Ovary (tissue), 10 donors: ENCODE measurements at places on chromosomes 13 and 19.
A peak's percentile ranks its signal among the peaks of the same experiment; 100 is the strongest.

DNA sequence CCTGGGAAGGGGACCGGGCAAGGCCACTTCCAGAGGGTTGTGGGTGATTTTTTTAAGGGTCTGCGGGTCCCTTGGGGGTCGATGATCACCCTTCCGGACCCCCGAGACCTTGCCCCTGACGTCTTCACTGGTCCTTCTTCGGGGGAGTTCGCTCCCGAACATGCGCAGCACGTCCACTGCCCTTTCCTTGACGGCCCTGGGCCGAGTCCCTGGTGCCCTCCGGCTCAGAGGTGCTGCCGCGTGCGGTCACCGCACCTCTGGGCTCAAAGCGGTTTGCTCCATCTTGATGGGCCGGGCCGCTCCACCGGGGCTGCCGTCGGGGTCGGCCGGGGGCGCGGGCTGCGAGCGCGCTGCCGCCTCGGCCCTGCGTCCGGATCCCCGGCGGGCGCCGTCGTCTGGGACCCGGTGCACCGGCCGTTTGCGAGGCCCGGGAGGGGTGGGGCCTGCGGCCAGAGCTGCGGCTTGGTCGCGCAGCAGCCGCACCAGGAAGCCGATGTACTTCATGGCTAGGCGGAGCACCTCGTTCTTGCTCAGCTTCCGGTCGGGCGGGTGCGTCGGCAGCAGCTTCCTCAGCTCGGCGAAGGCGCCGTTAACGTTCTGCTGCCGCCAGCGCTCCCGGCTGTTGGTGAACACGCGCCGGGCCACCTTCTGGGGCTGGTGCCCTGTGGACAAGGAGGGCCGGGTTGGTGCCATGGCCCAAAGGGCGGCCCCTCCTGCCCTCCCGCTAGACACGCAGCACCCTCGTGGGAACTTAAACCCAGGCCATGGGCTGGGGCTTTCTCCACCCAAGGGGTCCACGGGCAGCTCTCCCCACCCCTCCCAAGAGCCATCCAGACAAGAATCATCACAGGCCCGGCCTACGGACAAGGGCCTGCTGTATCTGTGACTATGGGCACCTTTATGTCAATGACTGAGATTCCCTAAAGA, 3.3 kb downstream of the LYL1 start:
- DNase-seq: peak; percentile 55

DNA sequence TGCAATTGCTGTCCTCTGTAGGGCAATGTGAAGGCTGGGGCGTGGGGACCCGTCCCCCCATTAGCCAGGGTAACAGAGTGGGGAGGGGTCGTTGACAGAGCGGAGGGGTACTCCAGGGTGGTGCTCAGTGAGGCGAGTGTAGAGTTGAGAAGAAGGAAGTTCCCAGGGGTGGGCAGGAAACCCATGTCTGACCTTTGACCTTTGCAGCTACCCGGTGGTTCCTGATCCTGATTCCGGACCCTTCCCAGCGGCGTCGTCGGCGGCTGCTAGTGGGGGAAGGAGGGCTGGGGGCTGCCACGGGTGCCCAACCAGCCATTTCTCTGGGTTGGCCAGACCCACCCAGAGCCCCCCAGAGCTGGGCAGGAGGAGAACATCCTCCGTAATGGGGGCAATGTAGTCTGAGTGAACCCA, 2.1 kb upstream of the PLVAP start:
- DNase-seq: no peak

- DNase-seq: no peak
Observed at GRCh38 chr13:55669051-55669450, 1471.7 kb upstream of the PRR20A start.

DNA sequence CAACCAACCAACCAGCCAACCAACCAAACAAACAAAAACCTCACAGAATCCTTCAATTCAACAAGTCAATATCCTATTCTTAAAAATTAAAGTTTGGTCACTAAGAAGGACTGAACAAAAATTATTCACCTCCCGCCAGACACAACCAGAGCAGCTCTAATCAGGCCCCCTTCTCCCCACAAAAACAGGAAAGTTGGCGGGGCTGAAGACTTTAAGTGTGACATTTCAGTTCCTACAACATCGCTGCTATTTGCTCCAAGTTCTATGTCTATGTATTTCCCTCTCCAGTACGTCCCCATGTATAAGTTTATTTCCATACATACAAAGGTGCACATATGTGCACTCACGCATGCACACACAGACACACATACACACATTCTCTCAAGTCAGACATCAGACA, 32.8 kb upstream of the STK24 start:
- no peak for DNase-seq

DNA sequence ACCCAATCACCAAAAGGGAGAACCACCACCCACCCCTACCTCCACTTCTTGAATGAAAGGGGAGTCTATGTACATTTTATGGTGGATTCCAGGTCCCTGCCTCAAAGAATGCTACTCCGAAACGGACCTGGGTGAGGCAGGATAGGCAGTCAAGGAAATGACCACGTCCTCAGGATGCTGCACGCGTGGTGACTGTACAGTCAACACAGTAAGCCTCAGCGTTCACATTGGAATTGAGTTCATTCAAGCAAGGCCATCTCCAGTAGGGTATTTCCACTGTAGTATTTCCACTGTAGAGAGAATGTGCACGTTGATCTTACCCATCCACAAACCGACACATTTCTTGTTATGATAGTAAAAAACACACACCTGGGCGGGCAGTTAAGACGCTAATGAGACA, 16.9 kb downstream of the ZSCAN5C start:
- DNase-seq: no peak

- no peak for DNase-seq
Observed at GRCh38 chr19:8965887-8966286, 44.3 kb downstream of the MUC16 start.

DNA sequence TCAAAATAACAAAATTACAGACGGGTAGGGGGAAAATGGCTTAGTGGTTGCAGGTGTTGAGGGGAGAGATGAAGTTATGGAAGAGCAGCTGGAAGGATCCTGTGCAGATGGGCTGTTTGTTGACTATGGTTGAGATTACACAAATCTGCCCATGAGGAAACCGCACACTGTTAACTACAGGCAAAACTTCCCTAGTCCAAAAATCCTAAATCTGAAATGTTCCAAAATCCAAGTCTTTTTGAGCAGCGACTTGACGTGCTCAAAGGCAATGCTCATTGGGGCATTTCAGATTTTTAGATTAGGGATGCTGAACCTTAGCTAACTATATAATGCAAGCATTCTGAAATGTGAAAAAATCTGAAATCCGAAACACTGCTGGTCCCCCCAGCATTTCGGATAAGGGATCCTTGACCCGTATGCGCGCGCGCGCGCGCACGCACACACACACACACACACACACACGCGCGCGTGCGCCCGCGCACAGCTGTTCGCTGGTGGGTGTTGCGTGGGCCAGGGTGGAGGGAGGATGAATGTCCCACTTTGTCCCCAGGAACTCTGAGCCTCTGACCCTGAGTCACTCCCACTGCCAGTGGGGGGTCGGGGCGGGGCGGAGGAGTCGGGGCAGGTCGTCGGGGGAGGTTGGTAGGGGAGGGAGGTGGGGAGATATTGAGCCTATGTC, 6.8 kb downstream of the F2RL3 start:
- DNase-seq: peak; percentile 77

DNA sequence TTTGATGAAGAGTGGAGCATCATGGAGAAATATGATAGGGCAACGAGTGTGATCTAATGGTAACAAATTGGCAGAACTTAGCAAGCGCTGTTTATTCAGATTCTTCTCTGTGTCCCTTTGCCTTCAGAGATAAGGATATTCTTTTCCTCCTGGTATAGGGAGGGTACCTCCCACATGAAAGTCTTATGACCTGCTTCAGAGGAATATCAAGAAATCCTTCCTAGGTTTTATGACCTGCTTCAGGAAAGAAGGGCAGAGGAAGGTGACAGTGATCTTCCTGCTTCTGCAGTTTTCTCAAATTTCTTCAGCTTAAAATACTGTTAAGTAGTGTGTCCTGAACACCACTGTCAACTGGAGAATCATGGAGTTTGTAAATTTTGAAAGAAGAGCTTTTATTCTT, 144.3 kb downstream of the DNAJC15 start:
- DNase-seq: no peak

- DNase-seq: no peak
Observed at GRCh38 chr19:20503476-20503875, 62.1 kb downstream of the ZNF737 start.

DNA sequence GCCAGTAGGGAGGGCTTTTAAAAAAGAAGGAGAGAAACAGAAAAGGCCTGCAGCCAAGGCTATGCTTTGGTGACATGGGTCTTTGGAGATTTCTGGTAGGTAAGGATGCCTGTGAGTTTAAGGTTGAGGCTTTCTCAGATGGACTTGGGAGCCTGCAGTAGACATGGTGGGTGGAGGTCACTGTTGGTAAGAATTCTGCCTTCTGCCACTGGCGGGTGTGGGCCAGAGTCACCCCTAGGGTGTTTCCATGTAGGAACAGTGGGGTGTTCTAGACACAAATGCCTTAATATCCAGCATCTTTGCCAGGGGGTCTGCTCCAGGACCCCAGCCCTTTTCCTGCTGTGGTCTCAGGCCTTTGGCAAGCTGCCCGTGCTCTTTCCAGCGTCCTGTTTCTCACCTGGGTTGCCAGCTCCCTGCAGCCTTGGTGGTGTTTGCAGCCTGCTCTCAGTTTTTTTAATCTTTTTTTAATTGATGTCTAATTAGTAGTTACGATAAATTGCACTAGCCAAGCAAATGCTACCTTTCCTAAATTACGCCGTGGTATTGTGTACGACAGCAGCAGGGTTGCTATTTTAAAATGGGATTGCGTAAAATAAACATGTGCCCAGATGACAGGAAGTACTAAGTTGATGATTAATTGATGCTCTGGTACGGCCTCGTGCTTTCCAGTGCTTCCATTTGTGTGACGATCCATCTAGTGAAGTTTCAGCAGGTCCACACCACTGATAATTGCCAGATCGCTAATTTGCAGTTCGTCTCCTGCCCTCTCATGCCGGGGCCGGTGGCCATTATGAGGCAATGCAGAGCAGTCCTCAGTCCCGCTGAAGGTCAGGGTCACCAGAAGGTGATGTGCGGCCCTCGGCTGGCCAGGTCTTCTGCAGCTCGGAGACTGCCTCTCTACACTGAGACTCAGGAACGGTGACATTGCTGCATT, 35.3 kb upstream of the NPAS1 start:
- DNase-seq: no peak

- DNase-seq: no peak
Observed at GRCh38 chr13:36536546-36536945, 104.3 kb downstream of the CCNA1 start.

DNA sequence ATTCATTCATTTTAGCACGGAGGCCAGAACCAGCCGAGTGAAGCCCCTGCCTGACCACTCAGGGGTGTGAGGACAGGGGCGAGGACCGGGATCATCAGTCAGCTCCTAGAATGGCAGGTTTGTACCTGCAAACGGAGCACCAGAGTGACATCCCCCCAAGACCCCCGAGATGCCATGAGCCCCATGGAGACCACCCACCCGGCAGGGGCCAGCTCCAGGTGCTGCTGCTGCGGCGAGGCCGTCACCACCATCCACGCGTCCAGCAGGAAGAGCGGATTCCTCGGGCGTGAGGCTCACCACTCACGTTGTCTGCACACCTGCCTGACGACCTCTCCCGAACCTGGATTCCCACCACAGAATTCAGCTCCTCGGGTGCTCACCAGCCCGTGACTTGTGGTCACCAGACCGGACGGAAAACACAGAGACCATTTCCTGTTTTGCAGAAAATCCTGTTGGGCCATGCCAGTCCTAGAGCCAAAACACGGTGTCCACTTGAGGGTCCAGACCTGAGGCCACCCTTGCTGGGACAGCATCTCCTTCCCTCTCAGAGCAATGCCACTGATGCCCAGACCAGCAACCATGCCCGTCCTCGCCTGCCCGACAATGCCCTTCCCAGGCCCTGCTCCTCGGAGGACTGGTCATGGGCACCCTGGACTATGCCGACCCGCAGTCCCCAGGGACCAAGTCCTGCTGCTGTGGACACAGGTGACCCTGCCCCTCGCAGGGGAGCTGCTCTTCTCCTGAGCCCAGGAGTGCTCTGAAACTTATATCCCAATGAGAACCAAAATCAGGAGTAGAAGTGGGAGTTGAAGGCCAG, 74.2 kb downstream of the RASA3 start:
- no peak for DNase-seq

- DNase-seq: no peak
Observed at GRCh38 chr13:51501592-51502152, 48.8 kb upstream of the INTS6 start.

DNA sequence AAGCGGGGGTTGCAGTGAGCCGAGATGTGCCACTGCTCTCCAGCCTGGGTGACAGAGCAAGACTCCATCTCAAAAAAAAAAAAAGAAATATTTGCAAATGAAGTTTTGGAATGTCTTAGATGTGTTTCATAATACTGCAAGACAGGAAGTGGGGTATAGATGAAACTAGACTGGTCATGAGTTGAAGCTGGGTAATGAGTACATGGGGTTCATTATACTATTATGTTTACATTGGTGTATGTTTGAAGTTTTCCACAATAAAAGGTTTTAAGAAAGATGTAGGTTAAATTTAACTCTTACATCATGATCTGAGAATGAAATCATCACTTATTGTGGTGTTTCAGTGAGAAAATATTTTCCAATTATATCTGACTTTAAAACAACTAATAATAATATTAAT, 19.0 kb downstream of the FNDC3A start:
- no peak for DNase-seq

- DNase-seq: no peak
Observed at GRCh38 chr13:40406405-40407120, 259.9 kb downstream of the FOXO1 start.

- DNase-seq: no peak
Observed at GRCh38 chr13:72221276-72221962, 354.4 kb upstream of the DACH1 start.

DNA sequence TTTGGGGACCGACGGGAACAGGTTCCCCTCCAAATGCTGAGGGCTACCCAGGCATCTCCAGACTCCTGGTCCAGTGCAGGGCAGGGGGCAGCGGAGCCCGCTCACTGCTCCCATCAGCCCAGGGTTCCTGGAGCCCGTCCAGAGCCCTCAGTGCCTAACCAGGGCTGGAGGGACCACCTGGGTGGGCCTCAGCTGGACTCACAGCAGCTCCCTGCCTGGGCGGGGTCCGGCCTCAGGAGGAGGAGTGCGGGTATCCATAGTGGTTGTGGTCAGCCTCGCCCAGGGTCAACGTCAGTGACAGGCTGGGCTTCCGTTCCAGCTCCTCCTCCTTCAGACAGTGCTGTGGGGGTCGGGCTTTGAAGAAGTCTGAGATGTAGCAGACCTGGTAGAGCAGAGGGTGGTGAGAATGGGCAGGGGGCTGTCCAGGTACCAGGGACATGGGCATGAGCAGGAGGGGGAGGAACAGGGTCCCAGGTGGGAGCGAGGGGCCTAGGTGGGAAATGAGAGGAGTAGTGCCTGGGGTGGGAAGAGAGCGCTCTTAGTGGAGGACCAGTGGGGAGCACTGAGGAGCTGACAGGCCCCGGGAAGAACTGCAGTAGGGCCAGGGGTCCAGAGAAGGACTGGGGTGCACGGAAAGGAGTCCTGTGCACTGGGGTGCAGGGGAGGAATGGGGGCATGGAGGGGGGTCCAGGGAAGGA, 9.9 kb downstream of the PLPP2 start:
- no peak for DNase-seq
